Inflammatory macrophage treated with lipopolysaccharide for 4 hours (primary cell): ENCODE measurements at places on chromosomes 1 and 21.

- no peak for DNase-seq
Observed at GRCh38 chr1:184012187-184012586, 25.3 kb downstream of the COLGALT2 start.

DNA sequence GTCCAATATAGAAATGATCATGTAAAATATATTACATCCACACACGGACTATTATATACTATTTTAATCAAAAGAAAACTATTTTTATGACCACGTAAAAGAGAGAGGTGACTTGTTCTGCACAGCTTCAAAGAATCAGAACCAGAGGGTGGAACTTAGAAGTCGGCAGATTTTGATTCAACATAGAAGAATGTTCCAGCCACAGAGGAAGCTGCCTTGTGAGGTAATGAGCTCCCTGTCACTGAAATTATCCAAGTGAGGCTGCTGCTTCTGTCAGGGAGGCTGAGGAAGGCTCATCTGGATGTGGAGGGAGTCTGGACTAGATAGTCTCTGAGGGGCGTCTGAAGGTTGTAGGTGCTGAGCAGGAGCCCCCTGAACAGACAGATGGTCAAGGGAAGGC lies 2.7 kb downstream of the PLEKHA6 start:
- DNase-seq = no peak

DNA sequence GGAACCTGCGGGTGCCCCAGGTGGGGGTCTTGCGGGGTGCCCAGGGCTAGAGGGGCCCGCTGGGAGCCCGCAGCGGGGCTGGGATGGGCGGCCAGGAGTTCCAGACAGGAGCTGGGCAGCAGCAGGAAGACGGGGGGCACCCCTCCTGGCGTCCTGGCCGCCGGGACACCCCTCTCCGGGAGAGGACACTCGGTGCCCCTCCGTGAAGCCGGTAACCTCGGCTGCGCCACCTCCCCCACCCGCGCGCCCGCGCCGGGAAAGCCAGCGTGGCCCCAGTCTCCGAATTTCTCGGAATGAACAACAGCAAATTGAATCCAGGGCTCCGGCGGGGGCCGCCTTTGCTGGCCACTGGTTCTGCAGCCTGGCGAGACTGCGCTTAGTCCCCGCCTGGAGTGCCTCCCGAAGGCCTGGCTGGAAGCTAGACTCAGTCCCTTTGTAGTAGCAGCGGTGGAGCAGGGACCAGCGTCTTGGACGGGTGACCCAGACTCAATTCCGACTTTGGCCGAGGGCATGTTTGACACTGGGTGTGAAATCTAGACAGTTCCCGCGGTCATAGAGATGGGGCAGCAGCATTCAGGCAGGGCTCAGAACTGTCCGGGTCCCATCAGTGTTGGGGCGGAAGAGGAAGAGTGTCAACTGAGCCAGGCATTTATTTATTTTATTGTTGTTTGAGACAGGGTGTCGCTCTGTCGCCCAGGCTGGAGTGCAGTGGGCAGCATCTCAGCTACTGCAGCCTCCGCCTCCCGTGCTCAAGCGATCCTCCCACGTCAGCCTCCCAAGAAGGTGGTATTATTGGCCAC lies 773 bp downstream of the IFNGR2 start:
- peak; percentile 58 for DNase-seq

DNA sequence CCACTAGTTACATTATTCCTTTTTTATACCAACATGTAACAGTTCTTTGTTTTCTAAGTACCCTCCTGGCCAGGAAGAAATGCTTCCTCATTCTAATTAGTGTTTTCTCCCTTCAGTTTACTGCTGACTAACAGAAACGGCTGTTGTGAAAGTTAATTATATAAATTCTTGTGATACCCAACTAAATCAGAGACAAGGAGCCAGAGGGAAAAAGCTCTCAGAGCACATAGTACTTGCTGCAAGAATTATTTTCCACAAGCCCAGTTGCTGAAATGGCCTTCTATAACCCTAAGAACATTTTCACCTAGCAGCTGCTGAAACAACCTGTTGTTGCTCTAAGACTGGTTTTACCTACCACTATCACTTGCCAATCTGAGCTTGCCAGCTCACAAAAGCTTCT lies 82.4 kb downstream of the FAF1 start:
- DNase-seq = peak; percentile 13

DNA sequence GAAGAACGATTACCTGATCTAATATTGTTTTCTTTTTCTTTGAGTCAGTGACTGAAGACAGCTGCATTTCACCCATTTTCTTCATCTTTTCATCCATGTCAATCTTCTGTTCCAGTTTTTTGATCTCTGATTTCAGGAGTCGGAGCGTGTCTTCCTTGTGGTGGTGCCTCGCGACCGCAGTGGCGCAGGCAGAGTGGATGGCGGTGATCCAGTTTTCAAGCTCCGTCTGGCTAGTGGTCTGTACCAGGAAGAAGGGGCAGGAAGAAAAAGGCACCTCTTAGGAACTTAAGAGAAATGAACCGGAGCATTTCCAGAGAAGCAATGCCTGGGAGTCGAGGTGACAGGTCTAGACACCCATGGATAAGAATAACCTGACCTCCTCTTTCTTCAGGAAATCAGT lies 118.3 kb downstream of the TIAM1 start:
- no peak for DNase-seq

GRCh38 chr1:1347663-1348419 lies 1.4 kb downstream of the DVL1 start:
- DNase-seq = no peak

GRCh38 chr1:50841791-50842387 lies 118.2 kb downstream of the FAF1 start:
- DNase-seq = no peak

DNA sequence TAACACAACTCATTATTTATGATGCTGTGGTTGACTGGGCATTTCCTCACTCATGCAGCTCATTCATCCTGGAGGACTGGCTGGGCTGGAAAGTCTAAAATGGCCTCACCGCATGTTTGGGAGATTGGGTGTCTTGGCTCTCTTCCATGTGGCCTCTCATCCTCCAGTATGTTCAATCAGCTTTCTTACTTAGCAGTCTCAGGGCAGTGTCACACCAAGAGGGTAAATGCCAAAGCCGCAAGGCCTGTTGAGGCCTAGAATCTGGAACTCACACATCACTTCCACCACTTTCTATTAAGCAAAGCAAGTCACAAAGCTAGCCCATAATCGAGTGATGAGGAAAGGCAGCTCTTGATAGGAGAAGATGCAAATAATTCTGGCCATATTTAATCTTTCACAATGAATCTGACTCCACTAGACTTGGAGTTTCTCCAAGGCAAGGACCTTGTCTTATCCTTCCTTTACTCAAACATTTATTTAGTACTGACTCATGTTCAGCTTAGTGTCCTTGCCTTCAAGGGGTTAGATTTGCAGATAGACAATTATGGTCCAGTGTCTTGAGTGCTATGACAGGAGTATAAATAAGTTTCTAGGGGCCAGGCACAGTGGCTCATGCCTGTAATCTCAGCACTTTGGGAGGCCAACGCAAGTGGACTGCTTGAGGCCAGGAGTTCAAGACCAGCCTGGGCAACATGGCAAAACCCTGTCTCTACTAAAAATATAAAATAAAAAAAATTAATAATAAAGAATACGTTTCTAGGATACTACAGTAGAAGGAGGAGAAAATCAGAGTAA lies 45.1 kb downstream of the TMEM53 start:
- no peak for DNase-seq

- DNase-seq = no peak
Observed at GRCh38 chr1:30834253-30834652, 74.3 kb downstream of the SDC3 start.

DNA sequence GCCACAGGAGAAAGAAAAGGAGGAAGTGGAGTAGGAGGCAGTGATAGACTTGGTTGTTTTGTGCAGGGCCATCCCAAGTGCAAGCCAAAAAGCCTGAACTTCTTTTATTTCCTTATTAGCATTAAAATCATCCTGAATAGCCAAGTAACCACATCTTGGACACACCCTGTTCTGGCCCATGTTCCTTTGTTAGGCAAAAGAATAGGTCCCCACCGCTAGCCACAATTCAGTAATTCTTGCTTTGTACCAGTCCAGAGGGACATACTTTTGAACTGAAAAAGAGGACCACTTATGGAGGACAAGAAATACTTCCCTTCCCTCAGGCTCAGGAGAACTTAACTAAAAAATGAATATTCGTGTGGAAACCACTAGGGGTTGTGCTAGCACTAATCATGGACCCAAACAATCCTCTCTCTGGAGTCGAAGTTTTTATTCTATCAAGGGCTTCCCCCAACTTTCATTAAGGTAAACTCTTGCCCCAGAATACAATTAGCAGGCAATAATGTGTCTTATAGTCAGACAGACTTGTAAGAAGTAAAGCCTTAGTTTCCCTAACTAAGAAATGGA lies 19.4 kb downstream of the TNFSF4 start:
- no peak for DNase-seq

GRCh38 chr1:241423541-241424479 lies 66.8 kb upstream of the RGS7 start:
- DNase-seq = no peak

DNA sequence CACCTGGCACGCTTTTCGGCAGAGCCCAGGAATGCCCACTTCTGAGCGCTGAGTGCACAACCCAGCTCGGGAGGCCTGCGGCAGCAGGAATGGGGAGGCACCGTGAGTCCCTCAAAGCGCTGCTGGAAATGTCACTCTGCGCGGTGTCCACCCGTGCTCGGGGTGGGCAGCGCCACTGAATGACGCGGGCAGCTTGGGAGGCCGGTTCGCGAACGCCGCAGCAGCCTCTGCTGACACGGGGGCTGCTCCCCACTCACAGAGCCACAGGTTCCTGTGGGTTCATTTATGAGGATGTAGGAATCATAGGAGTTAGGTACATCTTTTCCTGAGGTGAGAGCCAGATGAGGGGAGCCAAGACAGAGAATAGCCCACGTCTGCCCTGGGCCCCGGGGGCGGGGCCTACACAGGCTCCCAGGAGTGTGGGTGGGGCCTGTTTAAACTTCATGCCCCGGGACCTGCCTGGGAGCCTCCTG lies 146.7 kb upstream of the COL6A1 start:
- DNase-seq = no peak

DNA sequence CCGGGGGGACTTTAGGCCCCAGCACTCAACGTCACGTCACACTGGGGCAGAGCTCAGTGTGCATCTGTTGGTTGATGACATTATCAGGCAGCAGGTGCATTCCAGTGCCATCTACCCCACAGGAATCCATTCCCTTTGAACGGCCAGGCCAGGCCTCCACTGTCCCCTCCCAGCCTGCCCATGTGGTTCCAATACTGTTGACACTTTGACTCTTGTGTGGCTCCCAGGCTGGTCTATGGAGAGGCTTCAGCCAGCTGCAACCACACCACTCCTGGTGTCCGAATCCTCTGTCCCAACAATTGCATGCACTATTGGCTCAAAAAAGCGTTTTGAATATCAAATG lies 92.0 kb upstream of the SIM2 start:
- no peak for DNase-seq

DNA sequence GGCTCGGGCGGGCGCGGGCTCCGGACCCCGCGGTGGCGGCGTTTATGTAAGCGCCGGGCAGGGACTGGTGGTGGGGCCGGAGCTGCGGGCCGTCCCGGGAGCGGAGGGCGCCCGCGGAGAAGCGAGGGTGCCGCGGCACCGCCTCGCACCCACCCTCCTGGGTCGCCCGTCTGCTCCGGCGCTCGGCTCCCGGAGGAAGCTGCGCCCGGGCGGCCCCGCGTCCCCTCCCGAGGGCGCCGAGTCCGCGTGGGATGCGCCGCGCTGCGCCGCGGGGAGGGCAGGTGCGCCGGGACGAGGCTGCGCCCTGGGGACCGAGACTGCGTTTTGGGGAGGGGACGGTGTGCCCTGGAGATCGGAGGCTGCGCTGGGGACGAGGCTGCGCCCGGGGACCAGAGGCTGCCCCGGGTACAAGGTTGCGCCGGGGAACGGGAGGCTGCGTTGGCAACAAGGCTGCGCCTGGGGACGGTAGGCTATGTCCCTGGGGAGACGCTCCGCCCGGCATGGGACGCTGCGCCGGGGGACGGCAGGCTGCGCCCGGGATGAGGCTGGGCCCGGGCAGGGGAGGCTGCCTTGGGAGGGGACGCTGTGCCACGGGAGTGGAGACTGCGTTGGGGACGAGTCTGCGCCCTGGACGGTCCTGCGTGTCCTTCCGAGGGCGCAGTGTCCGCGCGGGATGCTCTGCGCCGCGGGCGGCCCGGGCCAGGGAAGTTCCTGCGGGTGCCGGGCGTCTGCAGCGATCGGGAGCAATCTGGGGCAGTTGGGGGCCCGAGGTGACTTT lies 627 bp downstream of the ADARB1 start:
- DNase-seq = peak; percentile 14

GRCh38 chr1:155019377-155020245 lies 14.0 kb downstream of the DCST2 start:
- no peak for DNase-seq

- DNase-seq = peak; percentile 92
Observed at GRCh38 chr1:19010995-19011844, 54.7 kb upstream of the IFFO2 start.

DNA sequence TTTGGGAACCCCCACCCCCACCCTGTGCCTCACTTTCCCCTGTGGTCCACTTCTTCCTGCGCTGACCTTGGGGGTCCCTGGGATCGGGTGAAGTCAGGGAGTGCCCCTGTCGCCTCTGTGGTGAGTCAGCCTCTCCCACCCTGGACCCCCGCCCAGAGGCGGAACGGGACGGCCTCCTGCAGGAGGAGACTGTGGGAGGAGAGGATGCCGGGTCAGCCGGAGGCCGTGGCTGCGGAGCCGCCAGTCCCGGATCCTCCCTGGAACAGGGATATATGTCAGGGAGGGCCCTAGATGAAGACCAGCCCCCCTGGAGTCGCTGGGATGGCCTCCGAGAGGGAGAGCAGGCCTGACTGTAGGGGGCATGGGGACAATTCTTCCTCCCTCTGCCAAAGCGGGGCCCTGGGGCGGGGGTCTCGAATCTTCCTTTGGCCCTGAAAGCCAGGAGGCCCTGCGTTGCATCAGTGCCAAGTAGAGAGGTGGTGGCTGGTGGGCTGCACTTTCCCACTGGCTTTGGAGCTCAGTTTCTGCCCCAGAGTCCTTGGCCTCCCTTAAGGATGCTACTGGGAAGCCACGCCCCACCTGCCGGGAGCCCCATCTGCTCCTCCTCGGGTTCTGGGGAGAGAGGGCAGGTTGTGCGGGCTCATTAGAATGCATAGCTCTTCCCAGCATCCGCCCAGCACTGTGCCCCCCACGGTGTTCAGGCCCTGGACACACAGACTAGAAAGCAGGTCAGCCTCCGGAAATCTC lies 930 bp downstream of the ARHGEF10L start:
- no peak for DNase-seq

- DNase-seq = no peak
Observed at GRCh38 chr1:25698252-25698651, 81.7 kb downstream of the MAN1C1 start.

GRCh38 chr1:69459244-69459643 lies 108.5 kb upstream of the LRRC7 start:
- DNase-seq = no peak

DNA sequence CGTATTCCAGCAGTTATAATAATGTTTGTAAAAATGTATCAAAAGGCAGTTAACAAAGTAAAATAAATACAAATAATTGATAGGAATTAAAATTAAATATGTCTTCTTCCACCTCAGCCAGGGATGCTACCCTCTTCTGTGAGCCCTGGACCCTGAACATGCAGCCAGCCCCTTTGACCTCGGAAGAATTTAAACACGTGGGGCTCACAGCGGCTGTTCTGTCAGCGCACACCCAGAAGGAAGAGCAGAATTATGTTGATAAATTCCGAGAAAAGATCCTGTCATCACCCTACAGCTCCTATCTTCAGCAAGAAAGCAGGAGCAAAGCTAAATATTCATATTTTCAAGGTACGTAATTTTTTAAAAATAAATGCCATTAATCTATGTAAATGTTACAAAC lies 26.5 kb downstream of the UTS2 start:
- no peak for DNase-seq

GRCh38 chr1:218673170-218673569 lies 328.0 kb downstream of the TGFB2 start:
- no peak for DNase-seq
